NCI-H1048 (cell line): ENCODE measurements at places on chromosomes 12 and 14.
A peak's percentile ranks its signal among the peaks of the same experiment; 100 is the strongest.

DNA sequence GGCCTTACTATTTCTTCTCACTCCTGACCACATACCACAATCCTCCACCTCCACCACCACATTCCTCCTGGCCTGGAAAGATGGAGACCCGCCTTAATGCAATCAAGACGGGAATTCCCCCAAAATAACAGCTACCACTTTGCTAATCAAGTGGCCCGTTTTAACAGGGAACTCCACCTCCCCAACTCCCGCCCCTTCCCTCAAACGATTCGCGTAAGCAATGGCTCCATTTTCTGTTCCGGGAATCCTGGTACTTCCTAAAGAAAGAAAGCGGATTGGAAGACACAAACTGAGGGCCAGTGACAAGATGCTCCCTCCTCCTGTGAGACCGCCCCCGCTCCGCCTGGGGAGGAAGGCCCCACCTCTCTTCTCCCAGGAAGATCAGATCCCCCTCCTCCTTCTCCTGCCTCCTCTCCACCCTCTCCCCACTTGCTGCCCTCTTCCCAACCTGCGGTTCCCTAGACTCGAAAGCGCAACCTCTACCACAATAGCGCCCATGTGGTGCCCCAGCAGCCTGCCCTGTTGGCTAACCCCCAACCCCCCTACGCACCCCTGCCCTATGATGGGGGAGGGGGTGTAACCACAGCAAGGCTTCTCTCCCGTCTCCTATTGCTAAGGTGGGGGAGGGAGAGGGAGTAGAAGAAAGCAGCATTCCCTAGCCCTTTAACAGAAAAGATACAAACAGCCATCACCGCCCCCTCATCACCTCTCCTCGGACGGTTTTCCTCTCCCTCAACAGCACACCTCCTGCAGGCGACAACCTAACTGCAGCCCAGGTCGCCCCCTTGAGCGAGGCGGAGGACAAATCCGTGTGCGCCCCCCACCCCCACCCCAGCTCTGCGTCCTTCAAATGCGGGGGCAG, 777 bp downstream of the ARF3 start:
- peak; percentile 73 for DNase-seq

GRCh38 chr12:92629349-92630065, 73.3 kb upstream of the PLEKHG7 start:
- DNase-seq = no peak

GRCh38 chr14:96039633-96040311, 610 bp downstream of the C14orf132 start:
- no peak for DNase-seq

DNA sequence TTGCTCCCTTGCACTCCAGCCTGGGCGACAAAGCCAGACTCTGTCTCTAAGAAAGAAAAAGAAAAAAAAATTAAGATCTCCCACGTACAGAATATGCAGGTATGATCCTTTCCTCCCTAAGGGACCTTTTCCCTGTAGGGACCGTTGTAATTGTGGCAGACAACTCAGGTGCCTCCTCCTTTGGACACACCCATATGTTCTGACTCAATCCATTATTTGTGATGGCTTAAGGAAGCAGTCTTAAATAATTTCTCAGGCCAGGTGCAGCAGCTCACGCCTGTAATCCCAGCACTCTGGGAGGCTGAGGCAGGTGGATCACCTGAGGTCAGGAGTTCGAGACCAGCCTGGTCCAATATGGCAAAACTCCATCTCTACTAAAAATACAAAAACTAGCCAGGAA, 53.1 kb downstream of the TMCC3 start:
- no peak for DNase-seq

DNA sequence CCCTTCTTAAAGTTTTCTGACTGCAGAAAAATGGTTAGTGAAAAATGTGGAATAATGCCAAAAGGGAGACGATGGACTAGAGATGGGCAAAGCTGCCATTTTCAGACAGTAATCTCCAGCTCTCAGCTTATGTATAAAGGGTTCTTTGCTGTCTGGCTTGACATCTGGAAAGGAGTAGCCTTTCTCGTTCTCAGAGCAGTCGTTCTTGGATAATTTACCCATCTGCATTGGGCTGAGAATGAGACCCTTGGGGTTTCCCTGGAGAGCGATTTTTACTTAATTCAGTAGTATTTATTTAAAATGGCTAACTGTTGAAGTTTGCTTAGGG, 1.2 kb downstream of the NUDT4 start:
- no peak for DNase-seq

GRCh38 chr12:16095531-16096110, 181.9 kb downstream of the SLC15A5 start:
- DNase-seq = no peak

DNA sequence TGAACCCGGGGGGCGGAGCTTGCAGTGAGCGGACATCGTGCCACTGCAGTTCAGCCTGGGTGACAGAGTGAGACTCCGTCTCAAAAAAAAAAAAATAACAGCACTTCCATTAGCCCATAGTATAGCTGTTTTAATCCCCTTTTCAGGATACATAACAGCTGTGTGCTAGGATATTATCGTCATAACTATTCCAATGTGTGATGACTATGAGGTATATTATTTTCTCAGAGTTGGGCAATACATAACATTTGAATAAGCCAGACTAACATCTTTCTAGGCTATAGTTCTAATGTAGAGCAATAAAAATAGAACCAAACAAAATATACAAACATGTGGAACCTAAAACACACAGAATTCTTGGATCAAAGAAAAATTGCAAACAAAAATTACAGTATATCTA, 57.1 kb downstream of the MARK3 start:
- DNase-seq = no peak

GRCh38 chr14:88420187-88420586, 34.7 kb downstream of the SPATA7 start:
- DNase-seq = no peak

- no peak for DNase-seq
Measured at GRCh38 chr14:102692334-102692733, 84.9 kb upstream of the TRAF3 start.

- no peak for DNase-seq
Measured at GRCh38 chr12:2231956-2232355, 179.2 kb downstream of the CACNA1C start.

DNA sequence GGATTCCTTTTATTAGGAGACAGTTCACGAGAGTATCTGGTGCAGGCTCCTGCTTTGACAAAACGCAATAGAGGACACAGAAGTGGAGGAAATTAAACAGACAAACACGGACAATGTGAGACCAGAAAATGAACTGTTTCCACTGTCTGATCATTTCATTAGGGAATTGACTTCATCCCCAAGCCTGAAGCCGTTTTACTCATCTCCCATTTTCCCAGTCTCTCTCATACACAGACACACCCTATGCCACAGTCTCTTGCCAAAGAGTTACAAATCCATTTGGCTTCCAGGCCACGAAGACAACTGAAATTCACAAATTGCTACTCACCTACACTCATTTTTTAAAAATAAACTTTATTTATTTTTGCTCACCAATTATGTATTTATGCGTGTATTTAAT, 1087.8 kb upstream of the TMEM132C start:
- DNase-seq = no peak

- no peak for DNase-seq
Measured at GRCh38 chr14:99971941-99972747, 93.1 kb upstream of the EVL start.

DNA sequence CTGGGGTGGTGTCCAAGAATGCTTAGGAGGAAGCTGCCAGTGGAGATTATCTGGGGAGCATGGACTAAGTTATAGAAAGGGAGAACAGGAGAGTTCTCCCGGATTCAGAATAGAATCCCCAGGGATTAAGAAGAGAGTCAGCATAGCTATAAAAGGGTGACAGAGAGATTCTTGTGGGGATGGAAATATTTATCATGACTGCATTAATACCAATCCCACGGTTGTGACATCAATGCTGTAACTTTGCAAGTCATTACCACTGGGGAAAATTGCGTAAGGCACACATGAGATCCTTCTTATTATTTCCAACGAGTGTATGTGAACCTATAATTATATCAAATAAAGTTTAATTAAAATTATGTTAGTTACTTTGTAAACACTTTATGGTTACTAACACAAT, 447.9 kb upstream of the TMEM132C start:
- DNase-seq = no peak

DNA sequence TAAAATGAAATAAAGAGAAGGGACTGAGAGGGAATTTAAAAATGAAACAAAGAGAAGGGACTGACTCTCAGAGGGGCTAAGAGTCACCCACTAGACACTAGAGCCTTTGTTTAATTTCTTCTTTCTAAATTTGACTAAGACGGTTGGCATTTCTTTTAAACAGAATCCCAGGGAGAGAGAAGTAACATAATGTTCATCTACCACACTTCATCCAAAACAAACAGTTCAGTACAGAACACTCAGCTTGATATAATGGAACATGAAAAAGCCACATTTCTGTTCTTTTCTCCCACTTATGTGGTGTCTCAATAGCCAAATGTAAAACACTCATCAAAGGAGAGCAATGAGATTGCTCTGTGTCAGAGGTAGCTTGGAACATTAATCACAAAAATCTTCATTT, 10.1 kb upstream of the NT5DC3 start:
- no peak for DNase-seq

DNA sequence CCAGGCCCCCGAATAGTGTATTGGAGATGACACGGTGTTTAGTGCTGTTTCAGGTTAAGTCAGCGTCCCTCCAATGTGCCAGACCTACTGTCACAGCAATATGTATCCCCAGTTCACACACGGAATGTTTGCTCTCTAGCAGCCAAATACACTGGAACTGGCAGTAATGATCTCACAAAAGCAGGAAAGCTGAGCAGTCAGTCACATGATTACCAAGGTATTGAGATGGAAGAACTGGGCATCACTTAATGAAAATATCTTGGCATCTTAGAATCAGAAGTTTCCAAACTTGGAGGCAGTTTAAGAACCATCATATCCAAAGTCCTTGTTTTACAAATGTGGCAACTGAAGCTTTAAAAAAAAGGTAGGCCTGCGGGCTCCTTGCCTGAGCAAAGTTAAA, 23.3 kb downstream of the NINJ2 start:
- no peak for DNase-seq

GRCh38 chr12:47135578-47135977, 55.8 kb upstream of the AMIGO2 start:
- DNase-seq = no peak

DNA sequence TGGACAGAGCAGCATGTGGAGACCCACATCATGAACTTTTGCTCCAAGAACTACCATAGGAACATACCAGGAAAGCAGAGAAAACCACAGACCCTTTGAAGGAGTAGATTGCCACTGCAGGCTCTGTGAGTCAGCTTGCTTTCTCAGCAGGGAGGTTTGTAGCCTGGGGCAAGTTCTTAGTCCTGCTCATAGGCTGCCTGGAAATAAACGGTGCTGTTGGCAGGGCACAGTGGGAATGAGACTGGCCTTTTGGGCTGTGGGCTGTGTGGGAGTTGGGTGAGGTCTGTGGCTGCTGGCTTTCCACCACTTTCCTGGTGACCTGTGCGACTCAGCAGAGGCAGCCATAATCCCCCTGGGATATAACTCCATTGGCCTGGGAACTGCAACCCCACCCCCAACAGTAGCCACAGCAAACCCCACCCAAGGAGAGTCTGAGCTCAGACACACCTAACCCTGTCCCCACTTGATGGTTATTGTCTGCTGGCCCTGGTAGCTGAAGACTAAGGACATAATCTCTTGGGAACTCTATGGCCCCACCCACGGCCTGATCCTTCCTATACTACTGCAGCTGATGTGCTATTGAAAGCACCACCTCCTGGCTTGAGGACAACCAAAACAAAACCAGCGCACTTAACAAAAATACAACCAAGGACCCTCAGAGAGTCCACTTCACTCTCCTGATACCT, 192.1 kb upstream of the GARIN6 start:
- DNase-seq = no peak

GRCh38 chr14:74979442-74980397, 23.0 kb upstream of the EIF2B2 start:
- DNase-seq = no peak

DNA sequence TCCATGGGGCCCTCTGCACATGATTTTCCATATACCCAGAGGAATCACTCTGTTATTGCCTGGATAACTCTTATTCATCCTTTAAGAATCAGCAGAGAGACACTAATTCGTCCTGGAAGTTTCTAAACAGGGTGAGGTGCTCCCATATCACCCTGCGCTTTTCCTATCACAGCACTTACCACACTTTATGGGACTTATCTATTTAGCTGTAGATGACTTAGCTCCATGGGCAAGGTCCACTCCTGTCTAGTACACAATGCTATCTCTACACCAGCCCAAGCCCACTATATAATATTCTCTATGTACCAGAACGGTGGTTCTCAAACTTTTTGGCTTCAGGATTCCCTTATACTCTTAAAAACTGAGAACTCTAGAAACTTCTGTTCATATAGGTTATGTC, 111.7 kb downstream of the EFCAB11 start:
- no peak for DNase-seq

DNA sequence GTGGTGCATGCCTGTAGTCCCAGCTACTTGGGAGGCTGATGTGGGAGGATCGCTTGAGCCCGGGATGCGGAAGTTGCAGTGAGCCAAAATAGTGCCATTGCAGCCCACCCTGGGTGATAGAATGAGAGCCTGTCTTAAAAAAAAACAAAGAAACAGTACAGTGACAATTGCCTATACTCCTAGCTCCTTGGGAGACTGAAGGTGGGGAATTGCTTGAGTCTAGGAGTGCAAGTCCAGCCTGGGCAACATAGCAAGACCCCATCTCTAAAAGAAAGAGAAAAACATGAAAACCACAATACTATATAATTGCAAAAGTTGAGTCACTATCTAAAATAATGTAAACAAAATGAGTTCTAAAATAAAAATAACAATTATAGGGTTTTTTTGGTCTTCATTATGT, 20.0 kb downstream of the KLC1 start:
- no peak for DNase-seq

- DNase-seq = no peak
Measured at GRCh38 chr14:103521438-103521950, 1.1 kb downstream of the CKB start.

GRCh38 chr14:73700325-73700724, 13.9 kb downstream of the PNMA1 start:
- DNase-seq = no peak

- no peak for DNase-seq
Measured at GRCh38 chr14:61503167-61503801, 181.9 kb downstream of the PRKCH start.

- no peak for DNase-seq
Measured at GRCh38 chr14:93092606-93093556, 22.8 kb downstream of the ITPK1 start.

GRCh38 chr14:95675486-95675885, 10.7 kb upstream of the TCL1B start:
- DNase-seq = no peak

- DNase-seq = no peak
Measured at GRCh38 chr12:32770141-32770540, 14.4 kb upstream of the YARS2 start.
